CD8-positive, alpha-beta memory T cell (primary cell): ENCODE measurements at places on chromosomes 7 and 10.

DNA sequence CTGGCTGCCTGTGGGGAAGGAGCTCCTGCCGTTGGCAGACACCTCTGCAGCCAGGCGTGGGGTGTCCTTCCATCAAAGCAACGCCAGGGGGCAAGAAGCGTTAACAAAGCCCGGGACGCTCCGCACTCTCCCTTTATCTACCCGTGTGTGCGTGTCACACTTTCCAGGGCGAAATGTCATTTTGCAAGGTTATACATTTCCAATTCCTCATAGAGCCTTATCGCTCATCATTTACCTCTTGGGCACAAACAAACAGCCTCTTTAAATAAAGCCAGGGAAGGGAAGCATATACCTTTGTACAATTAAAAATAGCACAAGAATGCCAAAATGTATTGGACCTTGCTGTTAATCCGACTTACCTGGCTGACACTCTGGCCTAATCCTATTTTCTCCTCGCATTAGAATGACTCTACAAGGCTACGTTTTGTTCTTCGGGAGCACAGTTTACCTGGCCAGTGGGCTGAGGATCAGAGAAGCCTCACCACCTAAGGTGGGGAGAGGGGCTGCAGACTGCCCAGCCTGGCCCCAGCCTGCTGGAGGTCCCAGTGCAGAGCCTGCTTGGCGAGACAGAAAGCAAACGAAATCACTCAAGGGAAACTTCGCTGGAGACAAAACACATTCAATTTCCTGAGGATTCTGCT is 77.6 kb upstream of the EN2 start:
- peak; percentile 11 for DNase-seq

- DNase-seq, result no peak
Measured at GRCh38 chr7:80583901-80584300, 54.5 kb upstream of the CD36 start.

DNA sequence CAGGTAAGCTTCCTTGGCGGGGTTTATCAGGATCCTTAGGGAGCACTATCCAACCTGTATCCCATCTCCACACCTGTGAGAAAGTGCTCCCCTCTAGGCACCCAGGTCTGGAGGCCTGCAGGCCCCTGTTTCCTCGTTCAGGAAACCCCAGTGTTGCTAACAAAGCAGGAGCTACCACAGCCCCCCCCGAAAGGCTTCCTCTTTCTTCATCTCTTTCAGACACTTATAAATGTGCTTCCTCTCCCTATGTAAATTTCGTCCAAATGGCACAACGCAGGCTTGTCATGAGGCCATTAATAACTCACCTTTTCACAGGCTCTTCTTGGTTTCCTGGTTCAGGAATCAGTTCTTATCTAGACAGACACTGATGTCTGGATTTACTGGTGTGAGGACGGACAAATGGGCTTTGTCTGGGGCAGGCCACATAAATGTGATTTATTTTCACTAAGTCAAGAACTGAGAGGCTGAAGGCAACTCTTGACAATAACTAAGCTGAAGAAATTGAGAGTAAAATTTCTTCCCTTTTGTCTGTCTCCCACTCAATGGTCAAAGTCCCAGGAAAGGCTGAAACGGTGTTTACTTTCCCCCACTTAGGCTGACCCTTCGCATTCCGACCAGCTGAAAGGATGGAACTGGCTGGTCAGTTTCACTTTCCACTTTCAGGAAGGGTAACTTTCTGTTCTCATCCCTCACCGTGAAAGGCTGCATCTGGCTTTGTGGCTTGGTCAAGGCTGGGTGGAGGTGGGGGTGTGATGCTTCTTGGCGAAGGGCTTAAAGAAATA is 46.8 kb downstream of the PIK3AP1 start:
- no peak for DNase-seq

- DNase-seq, result no peak
Measured at GRCh38 chr7:70492625-70493024, 639.3 kb upstream of the GALNT17 start.

DNA sequence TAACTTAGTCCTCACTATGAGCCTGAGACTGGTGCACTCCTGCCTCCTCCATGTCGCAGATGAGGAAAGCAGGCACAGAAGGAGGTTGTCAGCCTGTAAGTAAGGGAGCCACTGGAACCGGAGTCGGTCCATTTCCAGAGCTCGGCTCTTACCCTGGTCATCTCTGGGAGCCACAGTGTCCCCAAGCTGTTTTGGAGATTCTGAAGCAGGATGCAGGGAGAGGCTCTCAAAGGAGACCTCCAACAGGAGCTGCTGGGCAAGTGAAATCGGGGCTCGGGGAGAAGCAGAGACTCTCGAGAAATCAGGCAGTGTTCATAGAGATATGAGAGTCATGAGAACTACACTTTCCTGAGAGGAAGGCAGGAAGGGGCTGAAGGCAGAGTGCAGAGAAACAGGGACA is 39.0 kb downstream of the VSTM4 start:
- no peak for DNase-seq

DNA sequence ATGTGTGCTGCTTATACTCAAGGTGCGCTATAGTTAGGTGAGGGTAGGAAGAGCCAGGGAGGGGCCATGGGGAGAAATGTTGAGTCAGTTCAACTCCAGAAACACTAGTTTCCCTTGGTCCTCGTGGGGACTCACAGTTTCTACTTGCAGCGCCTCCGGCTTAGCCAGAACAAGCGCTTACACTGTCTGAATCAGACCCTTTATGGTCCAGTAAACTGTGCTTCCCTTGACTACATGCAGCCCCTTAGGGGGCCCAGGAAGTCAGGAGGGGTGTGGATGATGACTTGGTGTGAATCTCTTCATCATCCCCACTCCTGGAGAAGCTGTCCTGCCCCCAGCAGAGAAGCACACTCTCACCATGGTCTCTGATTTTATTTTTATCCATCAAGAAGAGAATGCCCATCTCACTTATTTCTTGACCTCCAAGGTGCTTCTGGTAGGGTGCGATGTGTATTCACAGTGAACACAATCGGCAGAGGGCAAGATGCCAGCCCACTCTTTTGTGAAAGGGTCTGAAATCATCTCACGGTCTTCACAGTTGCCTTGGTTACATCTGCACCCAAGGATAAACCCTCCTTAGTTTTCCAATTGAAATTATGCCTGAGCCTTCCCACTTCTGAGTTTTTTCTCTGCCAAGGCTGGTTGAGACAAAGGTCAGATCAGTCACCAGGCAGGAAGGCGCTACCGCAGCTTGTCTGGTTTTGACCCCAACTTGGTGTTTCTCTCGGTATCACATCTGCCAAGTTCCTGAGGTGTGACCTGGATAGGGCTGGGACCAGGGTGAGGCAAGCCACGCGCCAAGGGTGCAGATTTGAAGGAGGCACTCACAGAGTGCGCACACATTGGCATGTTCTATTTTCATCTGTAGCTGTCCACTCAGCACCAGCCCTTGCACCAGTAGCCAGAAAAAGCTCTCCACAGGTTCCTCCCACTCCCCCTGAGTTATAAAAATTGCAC is 62.7 kb upstream of the LRRC4 start:
- DNase-seq, result no peak

DNA sequence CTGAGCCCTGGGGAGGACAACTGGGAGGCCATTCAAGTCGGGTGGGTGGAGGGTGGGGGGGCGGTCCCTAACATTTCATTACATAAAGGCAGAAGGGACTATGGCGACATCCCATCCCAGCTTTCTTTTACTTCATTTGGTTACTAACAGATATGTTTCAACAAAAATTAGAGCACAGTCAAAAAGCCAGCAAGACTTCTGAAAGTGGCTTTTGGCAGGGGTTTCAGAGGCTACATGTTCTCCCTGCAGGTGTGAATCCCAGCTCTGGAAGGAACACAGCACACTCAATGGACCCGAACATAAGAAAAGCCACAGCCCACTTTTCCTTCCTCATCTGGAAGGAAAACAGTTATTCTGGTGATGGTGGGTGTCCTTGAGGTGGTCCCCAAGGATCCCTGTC is 7.1 kb downstream of the FAM171A1 start:
- DNase-seq, result no peak

GRCh38 chr7:113816639-113817038 is 102.2 kb downstream of the PPP1R3A start:
- no peak for DNase-seq

DNA sequence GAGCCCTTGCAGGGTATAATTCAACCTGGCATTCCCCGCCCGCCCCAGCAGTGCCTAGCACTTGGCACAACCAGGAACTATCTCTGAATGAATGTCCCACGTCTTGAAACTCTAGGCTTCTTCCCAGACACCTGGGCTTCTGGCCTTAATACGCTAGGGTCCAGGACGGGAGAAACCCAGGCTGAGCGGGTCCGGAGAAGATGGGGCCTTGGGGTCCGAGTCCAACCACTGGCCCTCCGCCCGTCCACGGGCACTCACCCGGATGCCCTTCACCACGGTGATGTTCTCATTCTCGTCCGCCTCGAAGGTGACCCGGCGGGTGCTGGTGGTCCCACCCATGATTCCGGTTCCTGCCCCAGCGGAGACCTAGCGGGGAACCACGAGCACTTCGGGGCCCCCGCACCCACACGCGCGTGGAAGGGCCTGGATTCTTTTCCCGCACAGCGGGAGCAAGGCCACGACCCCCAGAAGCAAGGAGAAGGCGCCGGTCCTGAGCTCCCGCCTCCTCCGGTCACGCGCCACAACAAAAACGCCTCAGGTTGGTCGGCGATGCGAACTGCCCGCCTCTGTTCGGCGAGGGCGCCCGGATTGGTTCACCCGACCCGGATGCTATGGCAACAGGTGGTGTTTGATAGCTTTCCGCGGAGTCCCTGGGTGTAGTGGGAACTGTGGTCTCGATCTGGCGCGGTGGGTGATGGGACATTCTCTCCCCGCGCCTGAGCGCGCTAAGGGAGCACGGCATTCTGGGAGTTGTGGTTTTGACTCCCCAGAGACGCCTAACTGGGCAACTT is at the start of gene CHCHD3:
CHCHD3 (minus strand) TSS at position 492 of the 791 bp plus-strand sequence; CDS start at position 339, 153 bp downstream.
- DNase-seq, result peak; percentile 97

GRCh38 chr7:91835826-91836368 is 44.6 kb downstream of the MTERF1 start:
- DNase-seq, result no peak

- DNase-seq, result peak; percentile 49
Measured at GRCh38 chr7:37311355-37311754, 137.3 kb downstream of the ELMO1 start.

GRCh38 chr7:88363249-88363648 is 56.6 kb upstream of the STEAP4 start:
- no peak for DNase-seq

GRCh38 chr10:101441541-101442455 is 87.8 kb downstream of the BTRC start:
- no peak for DNase-seq

DNA sequence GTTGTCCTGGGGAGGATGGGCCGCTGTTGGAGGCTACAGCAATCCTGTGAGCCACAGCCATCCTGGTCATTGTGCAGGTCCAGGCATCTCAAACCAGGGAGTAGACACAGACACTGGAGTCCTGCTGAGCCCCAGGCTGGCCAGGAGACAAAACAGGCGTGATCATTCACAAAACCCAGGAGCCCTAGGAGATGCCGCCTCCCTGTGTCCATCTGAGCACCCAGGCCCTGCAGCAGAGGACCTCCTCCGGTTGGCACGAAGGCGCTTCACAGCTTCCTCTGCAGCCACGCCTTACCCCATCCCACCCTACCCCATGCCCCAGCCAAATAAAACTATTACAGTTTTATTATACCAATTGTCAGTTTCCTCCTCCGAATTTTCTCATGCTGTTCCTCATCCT is 183.6 kb downstream of the PLXNA4 start:
- no peak for DNase-seq

- DNase-seq, result peak; percentile 47
Measured at GRCh38 chr10:6409971-6410643, 170.0 kb downstream of the PRKCQ start.

GRCh38 chr7:131683536-131684125 is 127.2 kb upstream of the PODXL start:
- DNase-seq, result no peak

GRCh38 chr7:25619381-25619780 is 391.1 kb upstream of the NPVF start:
- DNase-seq, result no peak

- no peak for DNase-seq
Measured at GRCh38 chr7:136167991-136168390, 190.8 kb upstream of the MTPN start.

DNA sequence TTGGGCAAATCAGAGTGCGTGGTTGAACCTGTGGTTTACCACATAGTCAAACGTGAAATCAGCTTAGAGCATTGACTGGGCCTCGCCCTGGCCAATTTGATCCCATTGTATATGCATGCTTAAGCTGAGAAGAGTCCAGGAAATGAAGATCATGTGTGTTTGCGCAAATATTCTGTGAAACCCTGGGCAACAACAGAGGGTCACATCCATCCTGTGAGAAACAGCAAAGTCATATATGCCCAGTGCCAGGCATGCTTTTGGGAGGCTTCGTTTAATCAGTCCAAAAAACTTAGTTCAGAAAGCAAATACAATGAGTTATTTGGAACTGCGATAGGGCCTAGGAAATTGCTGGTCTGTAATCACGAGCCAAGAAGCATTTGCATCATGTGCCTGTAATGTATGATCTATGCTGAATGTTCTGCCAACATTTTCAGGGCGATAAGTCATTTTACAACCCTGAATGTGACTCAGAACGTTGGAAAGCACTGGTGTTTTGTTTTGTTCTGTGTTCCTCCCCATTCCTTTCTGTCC is 412.1 kb upstream of the CELF2 start:
- no peak for DNase-seq

DNA sequence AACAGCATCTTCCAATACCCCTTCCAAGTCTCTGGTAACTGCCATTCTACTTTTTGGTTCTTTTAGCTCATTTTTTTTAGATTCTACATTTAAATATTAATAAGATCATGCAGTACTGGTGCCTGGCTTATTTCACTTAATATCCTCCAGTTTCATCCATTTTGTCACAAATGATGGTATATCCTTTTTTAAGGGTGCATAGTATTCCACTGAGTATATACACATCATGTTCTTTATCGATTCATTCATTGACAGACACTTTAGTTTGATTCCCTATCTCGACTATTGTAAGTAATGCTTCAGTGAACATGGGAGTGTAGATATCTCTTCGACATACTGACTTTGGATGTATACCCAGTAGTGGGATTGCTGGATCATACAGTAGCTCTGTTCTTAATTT is 89.7 kb downstream of the CCDC3 start:
- no peak for DNase-seq

DNA sequence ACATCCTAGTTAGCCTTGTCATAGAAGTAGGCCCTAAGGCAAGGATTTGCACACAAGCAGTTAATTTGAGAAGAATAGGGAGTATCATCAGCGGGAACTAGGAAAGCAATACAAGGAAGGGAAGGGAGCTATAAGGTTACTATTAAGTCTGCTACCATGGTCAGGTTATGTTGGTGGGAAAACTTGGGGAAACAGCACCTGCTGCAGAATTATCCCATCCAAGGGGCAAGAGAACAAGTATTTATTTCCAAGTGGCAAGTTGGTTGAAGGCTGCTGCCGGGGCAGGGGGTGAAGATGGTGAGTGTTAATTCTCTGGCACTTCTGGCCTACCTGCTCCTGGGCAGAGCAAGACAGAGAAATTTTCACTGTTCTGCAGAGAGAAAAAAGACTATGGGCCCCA is 55.0 kb downstream of the CAV1 start:
- DNase-seq, result no peak

GRCh38 chr7:27600247-27600646 is 62.4 kb downstream of the HIBADH start:
- DNase-seq, result no peak

- DNase-seq, result no peak
Measured at GRCh38 chr7:123355576-123356190, 155.9 kb upstream of the SLC13A1 start.
